ENCODE measurements at places on chromosomes 7 and 10.

DNA sequence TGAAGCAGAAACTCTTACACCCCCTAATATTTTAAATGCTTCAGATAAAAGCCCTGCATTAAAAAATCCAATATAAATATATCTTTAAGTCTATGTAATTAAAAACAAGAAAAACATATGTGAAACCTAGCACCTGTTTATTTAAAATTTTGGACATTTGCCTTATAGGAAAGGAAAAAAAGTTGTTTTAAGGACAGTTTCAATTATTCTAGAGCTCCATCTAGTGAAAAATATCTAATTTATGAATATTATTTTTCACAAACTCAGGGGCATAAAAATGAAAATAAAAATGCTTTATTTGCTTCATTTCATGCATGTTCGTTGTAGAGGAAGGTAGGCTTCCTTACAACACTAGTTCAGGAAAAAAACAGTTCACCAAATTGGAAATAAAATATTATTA lies 26.1 kb downstream of the ENKUR start:
- DNase-seq = no peak

- DNase-seq = no peak
Measured at GRCh38 chr10:63515002-63515763, 6.0 kb upstream of the REEP3 start.

DNA sequence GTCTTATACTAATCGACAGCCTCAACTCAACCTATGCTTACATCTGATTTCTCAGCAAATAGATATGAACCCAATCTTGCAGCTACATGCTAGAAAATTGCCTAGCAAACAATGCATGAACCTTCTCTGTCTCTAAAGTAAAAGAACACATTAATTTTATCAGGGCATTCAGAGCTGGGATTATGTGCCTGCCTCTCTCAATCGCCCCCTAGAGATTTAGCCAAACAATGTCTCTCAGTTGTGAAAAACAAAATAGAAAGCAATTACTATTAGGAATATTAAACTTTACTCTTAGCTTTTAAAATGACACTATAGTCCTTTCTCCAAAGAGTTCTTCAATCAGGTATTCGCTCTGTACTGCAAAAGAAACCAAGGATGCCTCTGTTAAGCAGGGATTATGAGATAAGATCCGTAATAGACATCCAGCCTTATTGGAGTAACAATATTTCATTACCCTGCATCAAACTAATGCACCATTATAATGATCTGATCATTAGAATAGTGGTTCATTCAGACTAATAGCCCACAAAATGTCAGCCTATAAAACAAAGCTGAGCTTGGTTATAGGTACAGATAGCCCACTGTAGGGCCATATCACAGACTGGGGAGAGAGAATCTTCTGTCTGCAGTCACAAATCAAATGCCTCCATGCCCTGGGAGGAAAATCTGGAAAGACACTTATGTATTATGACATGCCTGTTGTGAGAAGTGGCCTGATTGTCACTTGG lies 736.9 kb downstream of the PARD3 start:
- no peak for DNase-seq

GRCh38 chr7:29276199-29276598 lies 81.6 kb downstream of the CHN2 start:
- no peak for DNase-seq

GRCh38 chr7:128389618-128390329 lies 20.0 kb downstream of the IMPDH1 start:
- peak; percentile 32 for DNase-seq

- no peak for DNase-seq
Measured at GRCh38 chr7:71650653-71651337, 518.9 kb downstream of the GALNT17 start.

DNA sequence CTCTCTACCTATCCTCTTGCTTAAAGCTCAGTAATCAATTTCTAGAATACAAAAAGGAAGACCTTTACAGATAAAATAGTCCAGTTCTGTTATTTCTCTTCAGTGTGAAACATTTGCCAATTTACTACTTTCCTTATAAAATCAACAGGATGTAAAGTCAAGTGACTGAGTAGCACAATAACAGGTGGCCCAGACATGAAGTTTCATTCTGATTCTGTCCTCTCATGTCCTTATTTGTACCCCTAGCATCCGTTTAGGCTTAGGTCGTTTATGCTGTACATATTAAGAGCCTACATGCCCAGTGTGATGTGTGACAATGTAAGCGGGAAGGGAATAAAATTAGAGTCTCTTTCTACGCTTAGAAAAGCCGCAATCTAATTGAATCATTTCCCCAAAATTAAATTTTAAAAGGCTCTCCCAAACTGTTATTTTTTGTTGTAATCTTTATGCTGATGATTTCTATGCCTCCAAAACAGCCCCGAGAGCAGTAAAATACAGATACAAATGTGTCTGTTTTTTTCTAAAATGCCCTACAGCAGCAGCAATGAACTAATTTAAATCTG lies 29.1 kb downstream of the EPC1 start:
- no peak for DNase-seq

GRCh38 chr7:44549457-44549856 lies 8.3 kb upstream of the NPC1L1 start:
- DNase-seq = no peak

DNA sequence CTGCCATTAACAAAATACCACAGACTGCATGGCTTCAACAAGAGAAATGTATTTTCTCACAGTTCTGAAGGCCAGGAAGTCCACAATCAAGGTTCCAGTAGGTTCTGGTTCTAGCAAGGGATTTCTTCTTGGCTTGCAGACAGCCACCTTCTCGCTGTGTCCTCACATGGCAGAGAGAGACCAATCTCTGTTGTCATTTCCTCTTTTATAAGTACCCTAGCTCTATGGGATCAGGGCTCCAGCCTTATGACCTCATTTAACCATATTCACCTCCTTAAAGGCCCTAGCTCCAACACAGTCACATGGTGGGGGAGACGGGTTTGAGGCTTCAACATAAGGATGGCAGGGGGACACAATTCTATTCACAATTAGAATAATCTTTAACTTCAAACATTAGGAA lies 23.6 kb downstream of the ABI1 start:
- DNase-seq = no peak

- no peak for DNase-seq
Measured at GRCh38 chr10:124071141-124071540, 22.3 kb downstream of the CHST15 start.

DNA sequence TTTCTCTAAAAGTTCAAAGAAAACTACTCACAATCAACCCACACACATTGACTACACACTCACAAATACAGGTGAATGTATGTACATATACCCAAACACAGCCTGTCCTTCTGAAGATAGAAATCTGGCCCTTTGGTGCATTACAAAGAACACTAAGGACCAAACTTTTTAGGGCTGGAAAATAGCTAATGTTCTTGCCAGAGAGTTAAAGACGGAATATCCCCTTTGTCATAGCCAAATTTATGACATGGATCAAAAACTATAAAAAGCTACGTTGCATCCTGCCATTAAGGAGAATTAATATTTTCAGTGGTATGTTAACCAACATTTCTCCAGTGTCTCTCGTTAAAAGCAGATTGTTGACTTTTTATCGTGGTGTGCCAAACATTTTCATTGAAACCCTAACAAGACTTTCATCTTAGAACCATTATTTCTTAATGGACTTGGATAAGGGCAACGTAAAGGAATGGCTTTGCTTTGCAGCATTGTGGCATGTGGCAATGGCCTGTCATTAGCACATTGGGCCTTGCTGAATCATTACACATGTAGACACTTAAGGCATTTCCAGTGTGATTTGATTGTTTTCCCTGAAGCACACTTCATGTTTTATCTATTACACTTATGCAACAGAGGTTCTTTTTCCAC lies 150.9 kb upstream of the MEOX2 start:
- DNase-seq = no peak

- DNase-seq = no peak
Measured at GRCh38 chr7:16619979-16620408, 25.6 kb downstream of the ANKMY2 start.

DNA sequence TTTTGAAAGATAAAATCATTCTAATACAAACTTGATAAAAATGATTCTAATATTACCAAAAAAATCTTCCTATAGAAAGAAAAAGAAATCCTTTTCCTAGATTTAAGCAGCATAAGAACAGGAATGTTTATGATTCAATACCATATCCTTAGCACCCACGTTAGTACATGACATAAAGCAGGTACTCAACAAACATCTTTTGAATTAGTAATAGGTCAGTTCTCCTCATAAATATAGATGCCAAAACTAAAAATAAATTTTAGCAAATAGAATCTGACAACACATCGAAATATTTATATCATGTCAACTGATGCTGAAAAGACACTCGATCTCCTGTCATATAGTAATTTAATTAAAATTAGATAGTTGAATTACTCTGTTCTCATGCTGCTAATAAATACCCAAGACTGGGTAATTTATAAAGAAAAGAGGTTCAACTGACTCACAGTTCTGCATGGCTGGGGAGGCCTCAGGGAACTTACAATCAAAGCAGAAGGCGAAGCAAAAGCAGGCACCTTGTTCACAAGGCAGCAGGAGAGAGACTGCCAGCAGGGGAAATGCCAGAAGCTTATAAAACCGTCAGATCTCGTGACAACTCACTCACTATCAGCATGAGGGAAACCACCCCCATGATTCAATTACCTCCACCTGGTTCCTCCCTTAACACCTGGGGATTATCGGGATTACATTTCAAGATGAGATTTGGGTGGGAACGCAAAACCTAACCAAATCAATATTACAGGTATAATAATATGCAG lies 191.8 kb downstream of the HTR7 start:
- DNase-seq = no peak

GRCh38 chr7:1418505-1419309 lies 40.6 kb downstream of the MICALL2 start:
- DNase-seq = no peak
